Fibroblast of lung (primary cell): ENCODE measurements at places on chromosomes 12 and 14. TPM values are rescaled to one million over a fixed set of nuclear protein-coding genes. Genes with fewer than 3 reads are reported as not detected.

Gene CDH24
- total RNA-seq: 5.6 and 6.2 TPM in 2 replicates

DNA sequence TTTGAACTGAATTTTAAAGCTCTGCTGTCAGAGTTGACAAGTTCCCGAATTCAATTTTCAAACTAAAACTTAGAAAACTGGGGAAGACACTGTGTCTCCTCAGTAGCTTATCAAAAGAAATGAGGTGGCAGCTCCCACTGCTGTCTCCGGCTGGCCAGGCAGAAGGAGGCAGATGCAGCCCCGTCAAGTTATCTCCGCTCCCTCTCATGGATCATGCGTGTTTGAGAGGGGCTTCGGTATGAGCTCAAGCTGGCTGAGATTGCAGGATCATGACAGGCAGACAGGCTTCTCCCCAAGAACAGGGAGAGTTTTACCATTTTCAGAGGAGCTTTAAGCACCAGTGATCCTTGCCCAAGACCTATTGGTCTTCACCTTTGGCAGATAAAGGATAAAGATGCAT lies 88.8 kb downstream of the NEDD1 start:
- DNase-seq: no peak

Gene NRL
- total RNA-seq: 0.77 and 0.99 TPM in 2 replicates

DNA sequence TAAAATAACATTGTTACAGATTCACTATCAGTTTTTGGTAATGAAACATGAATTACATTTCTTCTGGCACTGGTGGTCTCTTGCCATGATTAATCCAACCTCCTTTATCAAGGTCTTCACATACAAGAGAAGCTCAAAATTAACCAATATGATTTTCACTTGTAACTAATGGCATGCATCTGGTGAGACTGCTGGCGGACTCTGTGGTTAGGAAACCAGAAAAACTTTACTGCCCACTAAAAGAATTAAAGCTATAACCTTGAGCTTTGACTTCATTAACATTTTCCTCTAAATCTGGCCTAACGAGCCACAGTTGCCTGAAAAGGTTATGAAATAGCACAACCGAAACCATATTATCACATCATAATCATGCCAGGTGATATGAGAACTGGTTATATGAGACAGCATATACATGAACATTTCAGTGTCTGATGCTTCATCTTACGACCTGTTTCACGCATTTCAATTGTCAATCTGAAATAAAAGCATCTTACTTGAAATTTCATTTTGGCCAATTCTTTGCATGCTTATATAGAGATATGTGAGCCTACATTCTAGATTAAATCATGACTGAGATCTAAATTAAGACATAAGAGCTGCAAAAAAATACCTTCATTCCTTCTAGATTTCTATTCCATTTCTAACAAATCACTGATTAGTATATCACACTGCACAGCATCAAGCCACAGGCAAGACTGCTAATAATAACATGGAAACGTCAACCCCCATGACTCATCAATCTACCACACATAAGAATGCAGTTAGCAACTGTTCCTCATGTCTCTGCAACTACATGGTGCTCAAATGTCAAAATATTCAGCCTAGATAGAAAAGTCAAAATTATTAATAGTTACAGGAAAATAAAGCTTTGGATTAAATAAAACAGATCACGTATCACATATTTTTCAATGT lies 89.3 kb downstream of the OSBPL8 start:
- DNase-seq: peak; percentile 87

- DNase-seq: peak; percentile 25
Measured at GRCh38 chr12:122730215-122731014, at the start of gene HCAR1. Gene HCAR1, minus strand, starts transcription at chr12:122730844. Its CDS starts 505 bp downstream, at chr12:122730339.
